ENCODE measurements at places on chromosomes 2 and 18.

DNA sequence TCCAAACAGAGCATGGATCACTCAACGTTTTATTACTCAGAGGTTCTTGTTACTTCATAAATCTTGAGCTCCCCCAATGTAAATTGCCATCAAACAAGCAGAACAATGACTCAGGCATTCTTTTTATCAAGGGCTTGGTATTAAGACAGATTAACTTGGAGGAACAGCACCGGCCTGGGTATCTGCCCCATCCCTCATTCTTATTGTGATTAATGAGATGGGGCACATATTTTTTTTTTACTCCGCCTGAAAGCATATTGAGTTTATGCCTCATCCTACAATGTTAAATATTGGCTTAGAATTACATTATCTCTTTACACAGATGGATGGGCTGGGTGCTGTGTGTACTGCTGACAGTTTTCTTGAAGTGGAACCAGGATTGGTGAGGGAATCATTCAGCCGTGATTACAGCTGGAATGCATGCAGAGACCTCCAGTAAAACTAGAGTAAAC lies 387.3 kb downstream of the CLIP4 start:
- DNase-seq = no peak

GRCh38 chr2:175633227-175633626 lies 368.8 kb downstream of the LNPK start:
- DNase-seq = no peak

DNA sequence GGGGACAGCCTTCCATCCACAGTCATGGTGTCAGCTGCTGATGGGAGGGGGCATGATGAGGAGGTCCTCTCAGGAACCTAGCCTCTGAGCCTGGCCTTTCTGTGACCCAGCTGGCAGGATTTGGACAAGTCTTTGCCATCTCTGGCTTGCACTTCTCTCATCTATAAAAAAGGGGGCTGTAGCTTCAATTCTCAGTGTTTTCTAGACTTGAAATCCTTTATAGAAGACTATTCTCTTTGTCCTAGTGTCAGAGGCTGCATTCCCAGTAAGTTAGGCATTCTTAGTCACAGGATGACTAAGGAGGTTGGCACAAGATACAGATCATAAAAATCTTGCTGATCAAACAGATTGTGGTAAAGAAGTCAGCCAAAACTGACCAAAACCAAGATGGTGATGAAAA lies 958.5 kb downstream of the CNTNAP5 start:
- no peak for DNase-seq

DNA sequence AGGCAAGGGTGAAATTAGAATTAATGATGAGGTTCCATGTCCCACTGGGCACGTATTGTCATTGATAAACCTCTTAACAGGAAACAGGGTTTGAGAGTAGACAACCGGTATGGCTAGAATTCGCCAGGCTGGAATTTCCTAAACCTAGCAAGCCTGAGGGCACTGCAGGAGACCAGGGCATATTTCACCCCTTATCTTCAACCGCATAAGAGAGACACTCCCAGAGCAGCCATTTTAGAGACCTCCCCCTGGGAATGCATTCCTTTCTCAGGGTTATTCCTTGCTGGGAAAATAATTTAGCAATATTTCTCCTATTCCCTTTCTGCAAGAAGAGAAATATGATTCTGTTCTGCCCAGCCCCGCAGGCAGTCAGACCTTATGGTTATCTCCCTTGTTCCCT lies 334.6 kb upstream of the LYPD1 start:
- no peak for DNase-seq

DNA sequence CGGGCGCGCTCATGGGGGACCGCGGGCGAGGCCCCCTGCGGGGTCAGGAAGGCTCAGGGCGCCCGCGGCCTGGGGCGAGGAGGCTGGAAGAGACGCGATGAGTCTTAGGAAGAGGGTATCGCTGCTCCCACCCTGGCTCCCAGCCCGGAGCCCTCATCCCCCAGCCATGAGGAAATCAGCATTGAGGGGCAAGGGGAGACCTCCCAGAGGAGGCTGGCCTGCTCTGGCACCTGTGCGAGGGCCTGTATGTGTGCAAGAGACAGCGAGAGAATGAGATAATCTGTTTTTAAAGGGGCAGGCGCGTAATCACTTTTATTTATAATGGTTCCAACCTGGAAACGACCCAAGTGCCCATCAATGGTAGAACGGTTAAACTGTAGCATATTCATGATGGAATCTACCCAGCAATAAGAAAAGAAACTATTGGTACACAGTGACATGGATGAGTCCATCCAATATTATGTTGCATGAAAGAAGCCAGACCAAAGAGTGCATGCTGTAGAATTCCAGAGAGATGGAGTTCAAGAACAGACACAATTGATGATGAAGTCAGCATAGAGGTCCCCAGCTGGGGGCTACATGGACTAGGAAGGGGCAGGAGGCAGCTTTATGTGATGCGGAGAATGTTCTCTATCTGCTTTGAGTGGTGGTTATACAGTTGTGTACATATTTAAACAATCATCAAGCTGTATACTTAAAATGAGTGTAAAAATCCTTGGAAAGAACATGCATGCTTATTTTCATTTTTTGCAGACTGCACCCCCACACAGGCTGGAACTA lies 14.4 kb downstream of the FBXO41 start:
- DNase-seq = no peak

DNA sequence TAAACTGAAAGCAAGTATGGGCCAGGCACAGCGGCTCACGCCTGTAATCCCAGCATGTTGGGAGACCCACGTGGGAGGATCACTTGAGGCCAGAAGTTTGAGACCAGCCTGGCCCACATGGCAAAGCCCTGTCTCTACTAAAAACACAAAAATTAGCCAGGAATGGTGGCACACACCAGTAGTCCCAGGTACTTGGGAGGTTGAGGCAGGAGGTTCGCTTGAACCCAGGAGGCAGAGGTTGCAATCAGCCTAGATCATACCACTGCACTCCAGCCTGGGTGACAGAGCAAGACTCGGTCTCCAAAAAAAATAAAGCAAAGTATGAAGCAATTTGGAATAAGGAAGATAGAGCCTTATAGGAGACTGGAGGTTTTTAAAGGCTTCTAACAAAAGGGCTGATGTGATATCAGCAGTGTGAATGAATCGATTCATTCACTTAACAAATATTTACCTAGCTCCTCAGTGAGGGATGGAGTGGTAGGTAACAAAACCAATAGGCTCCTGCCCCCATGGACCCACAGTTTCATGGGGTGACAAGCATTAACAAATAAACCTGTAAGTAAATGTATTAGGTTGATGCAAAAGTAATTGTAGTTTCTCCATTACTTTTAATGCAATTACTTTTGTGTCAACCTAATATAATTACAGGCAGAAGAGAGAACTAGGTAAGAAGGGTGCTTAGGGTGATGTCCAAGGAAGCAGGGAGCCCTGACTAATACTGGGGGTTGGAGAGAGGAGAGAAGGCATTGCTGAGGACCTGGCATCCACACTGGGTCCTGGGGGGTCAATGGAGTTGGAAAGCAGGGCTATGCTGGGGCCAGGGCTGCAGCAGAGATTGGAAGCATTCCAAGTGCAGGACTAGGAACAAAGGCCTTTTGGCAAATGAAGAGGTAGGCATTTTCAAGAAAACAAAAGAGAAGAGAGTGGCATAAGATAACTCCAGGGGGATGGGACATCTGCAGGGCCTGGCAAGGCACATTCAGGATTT lies 195.4 kb upstream of the ARL4C start:
- no peak for DNase-seq

- peak; percentile 10 for DNase-seq
Measured at GRCh38 chr2:12717191-12718014, 667 bp downstream of the TRIB2 start.

GRCh38 chr2:30821960-30822359 lies 14.7 kb upstream of the CAPN13 start:
- no peak for DNase-seq

DNA sequence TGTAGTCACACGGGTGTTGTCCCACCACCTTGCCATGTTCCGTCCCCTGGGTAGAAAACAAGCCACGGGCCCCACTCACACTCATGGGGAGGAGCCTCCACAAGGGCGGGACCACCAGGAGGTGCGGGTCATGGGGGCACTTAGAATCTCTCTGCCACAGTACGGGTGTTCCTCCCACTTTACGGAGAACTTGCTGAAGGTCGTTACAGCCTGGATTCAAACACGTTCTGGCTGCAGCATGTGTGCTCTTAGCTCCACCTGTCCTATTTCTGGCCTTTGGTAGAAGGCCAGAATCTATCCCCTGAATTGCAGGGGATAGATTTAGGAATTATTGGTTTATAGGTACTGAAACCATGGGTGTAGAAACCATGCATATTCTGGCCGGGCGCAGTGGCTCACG lies 14.9 kb upstream of the CEP192 start:
- no peak for DNase-seq

DNA sequence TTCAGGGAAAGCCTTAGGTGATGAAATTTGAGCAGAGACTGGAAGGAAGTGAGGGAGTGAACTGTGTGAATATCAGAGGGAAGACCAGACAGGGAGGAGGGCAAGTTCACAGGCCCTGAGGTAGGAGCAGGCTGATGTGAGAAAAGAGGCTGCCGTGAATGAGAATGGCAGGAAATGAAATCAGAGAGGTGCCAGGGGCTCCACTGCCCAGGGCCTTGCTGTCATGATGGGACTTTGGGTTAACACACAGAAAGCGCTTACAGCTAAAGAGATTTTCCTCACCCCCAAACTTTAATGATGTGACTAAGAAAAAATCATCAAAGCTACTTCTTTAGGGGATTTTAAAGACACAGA lies 53.8 kb downstream of the MARCHF4 start:
- no peak for DNase-seq

- no peak for DNase-seq
Measured at GRCh38 chr2:177355874-177356273, 36.7 kb upstream of the AGPS start.

DNA sequence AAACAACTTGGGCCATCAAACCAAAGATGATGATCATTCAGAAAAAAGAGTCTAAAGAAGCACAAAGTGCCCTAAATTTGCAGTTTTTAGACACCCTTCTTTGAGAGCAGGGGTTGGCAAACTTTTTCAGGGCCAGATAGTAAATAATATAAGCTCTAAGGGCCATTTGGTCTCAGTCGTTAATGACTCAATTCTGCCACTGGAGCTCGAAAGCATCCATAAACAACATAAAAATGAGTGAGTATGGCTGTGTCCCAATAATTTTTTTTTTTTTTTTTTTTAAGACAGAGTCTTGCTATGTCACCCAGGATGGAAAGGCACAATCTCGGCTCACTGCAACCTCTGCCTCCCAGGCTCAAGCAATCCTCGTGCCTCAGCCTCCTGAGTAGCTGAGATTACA lies 152.3 kb downstream of the DTNB start:
- DNase-seq = no peak

DNA sequence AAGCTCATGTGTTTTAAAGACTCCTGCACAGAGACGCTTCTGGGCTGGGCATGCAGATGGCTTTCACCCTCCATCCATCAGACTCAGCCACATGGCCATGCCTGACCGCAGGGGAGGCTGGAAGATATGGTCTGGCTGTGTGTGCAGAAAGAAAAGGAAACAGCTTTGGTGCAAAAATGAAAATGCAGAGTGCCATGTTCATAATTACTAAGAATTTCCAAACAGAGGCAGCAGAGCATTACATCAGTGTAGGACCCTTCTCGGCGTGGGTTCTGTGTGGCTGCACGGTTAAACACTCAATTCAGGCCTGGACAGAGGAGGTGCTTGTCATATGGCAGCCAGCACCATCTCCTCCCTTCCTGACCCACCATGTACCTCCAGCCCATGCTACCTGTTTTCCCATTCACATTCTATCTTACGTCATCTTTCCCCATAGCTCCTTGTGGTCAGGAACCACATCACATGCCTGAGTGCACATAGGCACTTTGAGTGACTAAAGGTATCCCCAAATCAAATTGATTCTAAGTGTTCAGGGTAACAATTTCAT lies 200.3 kb upstream of the ID2 start:
- DNase-seq = no peak

Measured in SW 1271 (cell line).